ENCODE measurements at places on chromosomes 16 and 17.

- no peak for DNase-seq
Measured at GRCh38 chr16:23754594-23755483, at the start of gene CHP2. Gene CHP2 (plus strand): TSS chr16:23755026. CDS start chr16:23755050, 24 bp downstream.

- DNase-seq: no peak
Measured at GRCh38 chr16:2835638-2836493, 5.8 kb downstream of the ZG16B start.

GRCh38 chr16:18842565-18842964 is 41.2 kb upstream of the ARL6IP1 start:
- no peak for DNase-seq

- no peak for DNase-seq
Measured at GRCh38 chr16:68420366-68420942, 27.9 kb downstream of the SMPD3 start.

GRCh38 chr17:72903522-72903921 is 189.0 kb downstream of the SLC39A11 start:
- DNase-seq: no peak

DNA sequence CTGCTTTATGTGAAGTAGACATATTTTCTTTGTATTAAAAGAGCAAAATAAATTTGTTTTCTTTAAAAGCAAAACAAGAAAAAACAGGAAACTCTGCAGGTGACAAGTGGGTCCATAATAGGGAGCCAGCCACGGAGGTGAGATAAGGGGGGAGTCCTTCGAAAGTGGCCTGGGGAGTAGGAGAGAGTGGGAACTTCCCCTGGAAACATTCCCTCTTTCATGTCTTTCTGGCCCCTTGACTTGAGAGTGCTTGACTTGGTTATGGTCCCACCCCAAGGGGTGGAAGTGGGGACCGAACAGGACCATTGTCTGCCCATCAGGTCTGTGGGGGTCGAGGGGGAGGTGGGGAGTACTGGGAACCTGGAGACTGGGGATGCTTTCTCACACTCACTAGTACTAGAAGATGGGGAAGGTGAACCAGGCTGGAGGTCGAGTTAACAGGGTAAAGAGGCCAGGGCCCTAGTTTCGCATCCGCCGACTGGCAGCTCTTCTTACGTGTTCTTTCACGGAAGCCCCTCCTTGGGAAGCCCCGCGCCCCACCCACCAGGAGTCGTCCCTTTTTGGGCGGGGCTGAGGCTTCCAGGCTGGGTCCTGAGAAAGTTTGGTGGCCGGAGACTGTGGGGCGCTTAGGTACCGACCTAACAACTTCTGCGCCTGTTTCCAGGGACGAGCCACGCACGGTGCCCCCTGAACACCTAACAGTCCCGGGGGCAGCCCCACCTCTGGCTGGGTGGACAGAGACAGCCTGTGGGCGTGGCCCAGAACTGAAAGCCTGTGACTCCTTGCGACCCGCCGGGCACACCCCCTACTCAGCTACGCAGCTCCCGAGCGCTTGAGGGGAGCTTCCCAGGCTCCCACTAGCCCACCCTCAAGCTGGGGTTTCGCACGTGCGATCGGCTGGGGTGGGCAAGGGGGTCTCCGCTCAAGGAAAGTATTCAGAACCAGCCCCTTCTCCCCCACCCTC is 790 bp downstream of the TRADD start:
- DNase-seq: no peak
